ENCODE measurements at places on chromosomes 3 and 15. TPM values are rescaled to one million over a fixed set of nuclear protein-coding genes. Genes with fewer than 3 reads are reported as not detected.

The PAQR9 gene
- total RNA-seq = 1.9 TPM

The LINGO1 gene
- 36.8 TPM for total RNA-seq

DNA sequence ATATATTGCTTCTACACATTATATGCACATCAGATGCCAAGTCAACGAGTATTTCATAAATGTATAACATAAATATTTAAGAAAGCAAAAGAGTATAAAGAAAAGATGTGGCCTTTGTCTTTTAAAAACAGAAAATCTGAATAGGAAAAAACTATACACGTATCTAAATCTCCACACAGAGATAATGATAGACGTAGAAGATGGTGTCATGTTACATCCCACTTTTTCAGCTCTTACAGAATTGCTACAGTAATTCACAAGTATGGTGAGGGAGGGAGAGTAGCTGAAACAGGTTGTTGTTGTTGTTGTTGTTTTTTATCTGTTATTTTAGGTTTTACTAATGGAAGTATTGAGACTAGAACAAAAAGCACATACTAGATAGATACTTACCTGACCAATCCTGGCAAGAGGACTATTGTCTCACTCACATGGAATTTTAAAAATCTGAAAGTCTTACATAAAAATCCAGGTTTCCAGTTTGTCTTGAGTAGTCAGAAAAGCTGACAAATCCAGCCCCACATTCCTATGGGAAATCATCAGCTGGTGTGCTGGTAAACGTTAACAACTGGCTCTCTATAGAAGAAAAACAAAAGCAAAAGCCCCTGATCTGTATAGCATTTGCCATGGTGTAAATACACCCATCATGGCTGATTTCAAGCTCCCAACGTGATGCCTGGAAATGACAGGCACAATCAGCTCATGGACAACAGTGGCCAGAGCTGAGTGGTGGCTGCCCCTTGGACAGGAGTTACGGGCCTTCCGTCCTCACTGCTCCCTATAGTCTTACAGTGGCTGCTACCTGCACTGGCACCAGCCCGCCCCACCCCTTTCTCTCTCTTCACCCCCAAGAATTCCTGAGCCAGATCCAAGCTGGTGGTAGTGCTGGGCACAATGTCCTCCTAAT lies 47.4 kb upstream of the VGLL4 start:
- H3K36me3 ChIP-seq = no peaks in the 10 kb centered on the region
- no peak overlapping the region for H3K4me3 ChIP-seq
- H3K27ac ChIP-seq = no peak overlapping the region
- H3K4me1 ChIP-seq = no peaks in the 10 kb centered on the region

- H3K4me3 ChIP-seq = no peak overlapping the region
- H3K36me3 ChIP-seq = no peaks in the 10 kb centered on the region
- no peaks in the 10 kb centered on the region for H3K4me1 ChIP-seq
- H3K27ac ChIP-seq = no peak overlapping the region
Measured at GRCh38 chr15:88580532-88580931, 34.1 kb upstream of the DET1 start.

The MASP1 gene
- 1.4 TPM for total RNA-seq

The ACTRT3 gene
- total RNA-seq = 1.5 TPM

The IL17RD gene
- 52.1 TPM for total RNA-seq

DNA sequence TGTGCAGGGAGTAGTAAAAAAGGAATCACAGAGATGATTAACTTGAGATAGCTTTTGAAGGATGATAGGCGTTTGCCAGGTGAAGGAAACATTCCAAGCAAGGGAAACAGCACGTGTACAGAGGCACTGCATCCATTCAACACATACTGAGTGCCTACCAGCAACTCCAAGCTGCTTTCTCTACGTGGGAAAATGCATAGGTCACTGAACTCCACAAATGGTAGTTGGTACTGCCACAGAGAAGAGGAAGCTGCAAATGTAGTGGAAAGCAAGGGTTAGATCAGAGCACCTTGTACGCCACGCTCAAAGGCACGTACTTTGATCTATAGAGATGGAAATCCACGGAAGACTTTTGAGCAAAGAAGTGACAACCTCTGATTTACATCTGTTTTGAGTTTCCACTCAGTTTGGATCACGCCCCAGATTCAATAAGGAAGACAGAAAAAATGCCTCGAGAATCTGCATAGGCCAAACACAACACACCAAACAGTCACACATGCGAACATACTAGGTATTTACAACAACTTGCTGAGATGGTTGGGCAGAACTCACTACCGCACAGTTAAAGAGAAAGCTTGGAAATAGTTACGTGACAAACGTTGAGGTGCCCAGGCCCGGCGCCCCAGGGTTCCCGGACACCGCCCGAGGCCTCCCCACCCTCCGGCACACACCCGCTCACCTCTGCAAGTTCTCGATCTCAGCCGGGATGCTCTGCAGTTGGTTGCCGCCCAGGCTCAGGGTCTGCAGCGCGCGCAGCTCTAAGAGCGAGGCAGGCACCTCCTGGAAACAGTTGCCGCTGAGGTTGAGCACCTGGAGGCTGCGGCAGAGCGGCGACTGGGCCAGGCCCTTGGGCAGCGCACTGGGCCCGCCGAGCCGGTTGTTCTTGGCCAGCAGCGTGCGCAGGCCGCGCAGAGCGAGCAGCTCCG lies 826 bp downstream of the LRRC58 start:
- H3K27me3 ChIP-seq = no peaks in the 10 kb centered on the region
- H3K36me3 ChIP-seq = peaks cover 9% of the 10 kb centered on the region
- H3K4me3 ChIP-seq = peak overlapping the region; percentile 99
- no peak for DNase-seq
- H3K27ac ChIP-seq = peak overlapping the region; percentile 43
- peaks cover 43% of the 10 kb centered on the region for H3K4me1 ChIP-seq

- no peak overlapping the region for H3K4me3 ChIP-seq
- H3K4me1 ChIP-seq = no peaks in the 10 kb centered on the region
- DNase-seq = no peak
- no peaks in the 10 kb centered on the region for H3K27me3 ChIP-seq
Measured at GRCh38 chr15:47066392-47066791, 650.9 kb upstream of the SEMA6D start.

The RTP2 gene
- not detected for total RNA-seq

The NR1I2 gene
- total RNA-seq = 0.26 TPM

The ADGRG7 gene
- total RNA-seq = not detected

- H3K27ac ChIP-seq = no peak overlapping the region
- peaks cover 30% of the 10 kb centered on the region for H3K4me1 ChIP-seq
- no peaks in the 10 kb centered on the region for H3K36me3 ChIP-seq
Measured at GRCh38 chr15:95458721-95459120, 871.8 kb upstream of the NR2F2 start.

GRCh38 chr3:94928921-94929320 lies 866.1 kb downstream of the NSUN3 start:
- no peak overlapping the region for H3K4me3 ChIP-seq
- H3K36me3 ChIP-seq = no peaks in the 10 kb centered on the region
- no peak for DNase-seq
- no peak overlapping the region for H3K27ac ChIP-seq
- H3K27me3 ChIP-seq = no peaks in the 10 kb centered on the region
- H3K4me1 ChIP-seq = peaks cover 4% of the 10 kb centered on the region

Measured in neural crest cell (in vitro differentiated cells).